A549 treated with Mapracorat at 1 μM for 4 hours (cell line): ENCODE measurements at places on chromosomes 3 and 15. TPM values are rescaled to one million over a fixed set of nuclear protein-coding genes. Genes with fewer than 3 reads are reported as not detected.

Gene COL6A6
- total RNA-seq = not detected in 5 replicates

Gene RASGRF1
- 0.19 to 0.42 TPM (median 0.39 TPM) in 5 replicates for total RNA-seq

Gene ACAD11
- 3.1 to 5.1 TPM (median 4.2 TPM) in 5 replicates for total RNA-seq

Gene PP2D1
- not detected in 5 replicates for total RNA-seq

Gene AMT
- total RNA-seq = 0.28 to 0.73 TPM (median 0.44 TPM) in 4 of 5 replicates, not detected in the other

Gene TTLL13
- 0.07 to 0.59 TPM (median 0.10 TPM) in 4 of 5 replicates, not detected in the other for total RNA-seq

Gene HESX1
- 0.31 to 0.72 TPM (median 0.34 TPM) in 3 of 5 replicates, not detected in the others for total RNA-seq

Gene SYNPR
- total RNA-seq = not detected in 5 replicates

Gene TRPM1
- total RNA-seq = not detected in 5 replicates

Gene LRRN1
- not detected in 5 replicates for total RNA-seq

Gene IL5RA
- not detected in 5 replicates for total RNA-seq

Gene CNTN4
- not detected in 5 replicates for total RNA-seq

Gene NRROS
- not detected in 5 replicates for total RNA-seq

Gene ITIH1
- not detected in 5 replicates for total RNA-seq

Gene SLC28A2
- not detected in 5 replicates for total RNA-seq

Gene ZNF502
- total RNA-seq = 1.6 to 2.3 TPM (median 1.6 TPM) in 5 replicates

Gene FOXL2NB
- total RNA-seq = 0.63 to 1.4 TPM (median 0.91 TPM) in 5 replicates

Gene NRG4
- total RNA-seq = 0.44 to 1.3 TPM (median 0.73 TPM) in 5 replicates

Gene ZDHHC23
- 3.0 to 3.9 TPM (median 3.5 TPM) in 5 replicates for total RNA-seq
